Nephron progenitor cell (in vitro differentiated cells): ENCODE measurements at places on chromosomes 1 and 21.

- DNase-seq = no peak
Measured at GRCh38 chr1:19476450-19477190, 8.7 kb downstream of the CAPZB start.

- no peak for DNase-seq
Measured at GRCh38 chr1:161121834-161122233, 3.9 kb downstream of the NIT1 start.

DNA sequence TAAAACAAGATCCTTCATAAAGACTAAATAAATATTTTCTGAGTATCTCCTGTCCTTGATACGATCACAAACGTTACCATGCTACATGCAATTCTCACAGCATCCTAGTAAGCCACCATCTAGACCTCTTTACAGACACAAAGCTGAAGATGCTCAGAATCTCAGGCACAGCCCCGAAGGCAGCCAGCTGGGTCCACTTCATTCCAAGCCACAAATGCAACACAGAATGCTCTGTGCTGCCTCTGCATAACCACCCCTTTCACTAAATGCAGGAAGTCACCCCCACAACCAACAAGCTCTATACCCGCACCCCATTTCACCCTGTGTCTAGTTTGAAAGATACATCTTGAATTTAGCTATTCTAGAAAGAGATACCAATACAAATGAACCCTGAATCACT is 12.9 kb downstream of the RCAN1 start:
- no peak for DNase-seq

GRCh38 chr21:26185446-26185845 is 14.9 kb upstream of the APP start:
- DNase-seq = no peak

GRCh38 chr1:25201006-25201405 is 31.3 kb downstream of the SYF2 start:
- DNase-seq = no peak

DNA sequence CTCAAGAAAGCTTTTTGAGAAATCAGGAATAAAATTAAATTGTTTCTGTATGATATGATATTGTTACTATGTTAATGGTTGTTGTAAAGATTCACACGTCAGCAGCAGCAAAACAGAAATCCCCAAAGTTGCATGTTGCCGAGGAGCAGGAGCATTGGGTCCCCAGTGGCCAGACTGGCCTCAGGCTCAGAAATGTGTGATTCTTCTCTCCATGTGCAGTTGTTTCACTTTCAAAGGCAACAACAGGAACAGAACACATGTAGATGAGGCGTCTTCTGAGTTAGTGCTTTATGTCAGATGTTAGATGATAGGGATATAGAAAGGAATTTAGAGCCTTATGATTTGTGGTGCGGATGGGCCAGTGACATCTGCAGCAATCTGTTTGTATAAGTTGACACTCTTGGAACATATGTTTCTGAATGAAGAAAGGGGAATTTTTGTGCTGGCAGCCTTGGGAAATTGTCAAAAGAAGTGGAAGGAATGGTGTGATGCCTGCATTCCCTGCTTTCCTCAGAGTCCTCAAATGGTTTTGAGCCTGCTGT is 2.1 kb upstream of the TTLL7 start:
- no peak for DNase-seq

GRCh38 chr1:180094705-180095295 is 59.9 kb upstream of the QSOX1 start:
- no peak for DNase-seq
